ENCODE measurements at places on chromosomes 11 and 22.

DNA sequence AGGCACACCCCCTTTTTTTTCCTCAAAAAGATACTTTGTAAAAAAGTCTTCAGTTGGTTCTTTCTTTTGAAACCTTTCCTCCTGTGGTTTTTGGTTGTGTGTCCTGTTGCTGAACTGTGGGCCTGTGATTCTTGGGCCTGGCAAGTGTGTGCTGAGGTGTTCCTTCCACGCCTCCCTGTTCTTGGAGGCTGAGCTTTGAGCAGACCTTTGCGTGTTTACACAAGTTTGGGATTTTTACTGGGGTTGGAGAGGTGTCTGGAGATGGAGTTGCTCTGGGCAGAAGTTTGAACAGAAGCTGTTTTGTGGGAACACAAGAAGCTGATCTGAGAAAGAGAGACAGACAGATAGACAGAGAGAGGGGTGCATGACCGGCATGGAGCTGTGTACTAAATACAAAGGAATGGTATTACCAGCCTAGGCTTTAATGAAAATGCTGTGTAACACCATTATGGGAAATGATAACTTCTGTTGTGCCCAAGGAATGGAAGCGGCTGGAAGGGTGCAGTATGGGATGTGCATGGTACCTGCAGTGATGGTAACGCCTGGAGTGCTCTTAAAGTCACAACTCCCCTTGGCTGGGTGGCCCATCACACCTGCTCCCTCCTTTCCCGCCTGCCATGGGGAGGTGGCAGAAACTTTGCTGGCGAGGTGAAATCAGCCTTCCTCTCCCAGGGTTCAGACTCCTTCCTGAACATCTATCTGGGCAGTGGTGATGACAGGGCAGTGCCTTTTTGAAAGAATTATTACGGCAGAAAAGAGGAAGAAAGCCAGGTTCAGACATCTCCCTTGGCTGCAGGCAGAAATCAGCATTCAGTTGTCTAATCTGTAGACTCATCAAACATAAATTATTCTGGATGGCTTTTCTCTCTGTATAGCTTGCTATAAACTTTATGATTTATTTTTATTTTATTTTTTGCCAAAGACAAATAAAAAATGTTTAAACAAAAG lies 70.4 kb downstream of the LDLRAD3 start:
- no peak for DNase-seq

GRCh38 chr11:2780850-2781407 lies 81.1 kb upstream of the KCNQ1OT1 start:
- DNase-seq = peak; percentile 46

- peak; percentile 91 for DNase-seq
These were observed 117.8 kb downstream of the NAT10 start for GRCh38 chr11:34223021-34223813.

DNA sequence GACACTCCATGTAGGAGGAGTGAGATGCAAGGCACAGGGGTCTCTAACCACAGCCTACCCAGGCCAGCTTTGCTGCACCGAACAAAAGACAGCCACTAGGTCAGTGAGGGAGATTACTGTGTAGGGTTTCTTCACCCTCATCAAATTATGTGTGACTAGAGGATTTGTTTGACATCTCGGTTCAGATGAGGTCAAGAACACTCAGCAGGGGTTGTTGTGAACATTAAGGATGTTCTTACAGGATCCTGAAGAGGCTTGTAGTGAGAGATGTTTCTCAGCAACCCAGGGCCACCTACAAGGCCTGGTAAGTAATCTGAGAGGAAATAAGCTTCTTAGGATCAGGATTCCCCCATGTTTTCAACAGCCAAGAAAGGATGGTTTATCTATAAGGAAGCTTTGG lies 202.1 kb downstream of the NXPE2 start:
- no peak for DNase-seq

DNA sequence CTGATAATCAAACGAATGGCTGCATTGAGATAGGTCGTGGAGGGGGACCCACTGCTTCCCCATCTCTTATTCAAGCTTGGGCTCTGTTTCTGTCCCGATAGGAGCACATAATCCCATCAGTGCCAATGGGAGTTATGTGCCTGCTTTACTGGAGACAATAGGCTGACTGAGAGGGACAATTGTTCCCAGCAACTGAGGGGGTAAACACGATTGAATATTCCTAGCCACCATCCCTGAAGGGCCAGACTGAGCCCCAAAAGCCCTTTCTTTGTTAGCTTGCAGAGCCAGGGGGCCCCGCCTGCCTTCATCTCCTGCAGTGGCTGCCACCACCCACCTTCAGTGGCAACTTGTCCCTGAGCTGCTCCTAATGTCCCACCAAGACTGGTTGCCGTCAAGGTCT lies 172.8 kb upstream of the NAV2 start:
- DNase-seq = no peak

DNA sequence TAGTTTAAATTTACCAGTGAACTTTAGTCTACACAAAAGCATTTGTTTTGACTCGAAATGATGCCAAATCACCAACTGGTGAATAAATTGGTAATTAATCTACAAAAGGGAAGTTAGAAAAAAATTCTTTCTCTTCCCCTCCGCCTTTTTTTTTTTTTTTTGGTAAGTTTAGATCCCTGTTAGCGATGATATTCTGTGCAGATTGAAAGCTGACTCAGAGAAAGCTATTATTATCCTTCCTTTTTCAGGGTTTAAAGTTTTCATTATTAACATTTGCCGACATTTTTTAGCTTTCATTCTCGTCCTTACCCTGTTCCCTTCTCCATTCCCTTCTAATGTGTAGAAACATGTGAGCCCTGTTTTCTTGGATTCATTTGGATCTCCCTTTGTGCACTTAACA lies 16.8 kb upstream of the NUP160 start:
- DNase-seq = no peak

DNA sequence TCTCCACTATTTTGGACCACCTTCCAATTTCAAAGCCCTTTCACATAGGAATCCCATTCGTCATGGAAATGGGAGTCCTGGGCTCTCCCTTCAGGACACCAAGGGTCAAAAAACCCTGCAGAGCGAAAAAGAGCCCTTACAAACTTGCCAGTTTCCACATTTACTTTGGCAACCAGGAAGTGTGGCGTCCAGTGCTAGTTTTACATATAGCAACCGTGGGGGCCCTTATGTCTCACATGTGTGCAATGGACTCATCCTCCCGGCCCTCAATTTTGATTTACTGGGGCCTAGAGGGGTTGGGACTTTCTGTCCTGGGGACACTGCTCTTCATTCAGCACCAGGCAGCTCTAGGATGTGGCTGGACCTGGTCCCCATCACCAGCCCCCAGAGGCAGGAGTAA lies 33.7 kb downstream of the DAGLA start:
- no peak for DNase-seq

DNA sequence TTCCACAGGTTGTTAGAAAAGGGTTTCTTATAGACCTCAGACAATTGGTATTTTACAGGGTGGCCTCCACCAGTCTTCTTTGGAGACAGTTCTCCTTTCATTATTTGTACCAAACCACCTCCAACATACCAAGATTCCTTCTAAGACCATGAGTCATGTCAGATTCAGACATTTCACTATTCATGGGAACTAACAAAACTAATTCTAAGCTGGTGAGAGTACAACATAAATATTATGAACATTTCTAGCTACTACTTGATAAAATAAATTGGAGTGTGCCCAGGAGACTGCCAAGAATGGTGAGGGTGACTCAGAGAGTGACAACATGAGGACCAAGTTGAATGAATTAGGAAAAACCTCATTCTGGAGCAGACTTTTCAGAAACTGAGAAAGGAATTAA lies 494.6 kb upstream of the LRRC4C start:
- DNase-seq = no peak

- DNase-seq = no peak
These were observed 19.8 kb upstream of the OOSP1 start for GRCh38 chr11:59918480-59918879.

Measured in right atrium auricular region (tissue), 2 donors.